ENCODE measurements at places on chromosomes 11 and 22.

DNA sequence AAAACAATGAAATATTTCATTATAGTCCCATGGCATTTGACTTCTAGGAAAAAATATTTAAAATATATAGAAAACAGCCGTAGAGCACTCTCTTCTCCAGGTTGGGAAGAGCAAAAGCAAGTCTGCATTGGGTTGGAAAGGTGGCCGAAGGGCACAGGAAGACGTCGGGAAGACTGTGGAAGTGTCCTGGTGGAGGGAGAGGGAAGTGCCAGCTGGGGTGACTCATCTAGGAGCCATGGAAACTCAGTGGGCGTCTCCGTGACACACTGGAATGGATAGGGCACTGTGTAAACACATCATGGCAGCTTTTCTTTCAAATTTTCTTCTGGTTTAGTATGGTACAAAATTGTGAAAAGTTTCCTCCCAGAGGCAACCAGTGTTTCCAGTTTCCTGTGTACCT lies 12.7 kb downstream of the GTPBP1 start:
- peak; percentile 82 for DNase-seq

GRCh38 chr22:24046024-24046423 lies 34.9 kb downstream of the CABIN1 start:
- no peak for DNase-seq

- no peak for DNase-seq
Measured at GRCh38 chr11:65330544-65330943, 3.1 kb upstream of the DPF2 start.

DNA sequence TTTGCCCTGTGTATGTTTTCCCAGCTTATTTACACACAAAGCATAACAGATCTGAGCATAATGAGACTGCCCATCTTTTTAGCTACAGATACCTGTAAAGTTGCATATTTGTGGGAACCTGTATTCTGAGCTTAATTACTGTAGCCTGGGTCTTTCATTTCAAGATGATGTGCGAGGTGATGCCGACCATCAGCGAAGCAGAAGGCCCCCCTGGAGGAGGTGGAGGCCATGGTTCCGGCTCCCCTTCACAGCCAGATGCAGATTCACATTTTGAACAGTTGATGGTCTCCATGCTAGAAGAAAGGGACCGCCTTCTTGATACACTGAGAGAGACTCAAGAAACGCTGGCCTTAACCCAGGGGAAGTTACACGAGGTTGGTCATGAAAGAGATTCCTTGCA lies 1.5 kb downstream of the PPFIA1 start:
- DNase-seq, result no peak

- DNase-seq, result no peak
Measured at GRCh38 chr22:29871684-29872083, 11.3 kb upstream of the MTMR3 start.

GRCh38 chr11:36399236-36399635 lies 103.1 kb downstream of the PRR5L start:
- no peak for DNase-seq

DNA sequence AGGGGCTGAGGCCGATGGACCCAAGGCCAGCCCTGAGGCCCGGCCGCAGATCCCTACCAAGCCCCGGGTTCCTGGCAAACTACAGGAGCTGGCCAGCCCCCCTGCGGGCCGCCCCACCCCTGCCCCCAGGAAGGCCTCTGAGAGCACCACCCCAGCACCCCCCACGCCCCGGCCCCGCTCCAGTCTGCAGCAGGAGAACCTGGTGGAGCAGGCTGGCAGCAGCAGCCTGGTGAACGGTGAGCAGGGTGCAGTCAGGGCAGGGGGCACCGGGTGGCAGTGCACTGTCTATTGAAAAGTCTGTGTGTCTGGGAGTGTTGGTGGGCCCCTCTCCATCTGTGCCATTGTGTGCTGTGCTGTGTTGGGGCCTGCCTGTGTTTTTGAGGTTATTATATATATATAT lies 16.1 kb downstream of the MICALL1 start:
- DNase-seq, result peak; percentile 72

DNA sequence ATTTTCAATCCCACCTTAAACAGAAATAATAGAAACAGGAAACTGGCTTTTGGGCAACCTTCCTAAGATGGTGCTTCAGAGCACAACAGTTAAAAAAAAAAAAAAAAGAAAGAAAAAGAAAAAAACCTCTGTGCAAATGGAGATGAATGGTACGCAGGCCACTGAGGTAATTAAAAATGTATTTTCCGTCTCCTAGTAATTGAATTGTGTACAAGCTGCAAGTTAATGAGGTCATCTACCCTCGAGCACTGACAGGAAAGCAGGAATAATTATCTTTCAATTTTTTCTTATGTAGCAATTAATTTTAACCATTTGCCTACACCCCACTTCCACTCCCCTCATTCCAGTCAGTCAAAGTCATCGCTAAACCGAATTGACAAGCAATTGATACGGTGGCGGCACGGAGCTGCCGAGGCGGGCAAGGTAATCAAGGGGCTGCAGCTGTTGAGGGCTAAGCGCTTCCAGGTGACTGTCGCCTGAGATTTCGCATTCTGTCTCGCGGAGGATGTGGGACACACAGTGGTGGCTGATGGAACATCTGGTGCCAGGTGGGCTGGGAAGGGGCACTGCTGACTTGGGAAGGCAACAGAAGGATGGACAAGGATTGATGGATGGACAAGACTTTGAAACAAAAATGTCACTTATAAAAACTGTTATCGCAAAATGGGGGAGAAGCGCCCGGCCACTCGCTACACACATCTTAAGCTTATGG lies 109.4 kb downstream of the RCN1 start:
- DNase-seq, result peak; percentile 24

DNA sequence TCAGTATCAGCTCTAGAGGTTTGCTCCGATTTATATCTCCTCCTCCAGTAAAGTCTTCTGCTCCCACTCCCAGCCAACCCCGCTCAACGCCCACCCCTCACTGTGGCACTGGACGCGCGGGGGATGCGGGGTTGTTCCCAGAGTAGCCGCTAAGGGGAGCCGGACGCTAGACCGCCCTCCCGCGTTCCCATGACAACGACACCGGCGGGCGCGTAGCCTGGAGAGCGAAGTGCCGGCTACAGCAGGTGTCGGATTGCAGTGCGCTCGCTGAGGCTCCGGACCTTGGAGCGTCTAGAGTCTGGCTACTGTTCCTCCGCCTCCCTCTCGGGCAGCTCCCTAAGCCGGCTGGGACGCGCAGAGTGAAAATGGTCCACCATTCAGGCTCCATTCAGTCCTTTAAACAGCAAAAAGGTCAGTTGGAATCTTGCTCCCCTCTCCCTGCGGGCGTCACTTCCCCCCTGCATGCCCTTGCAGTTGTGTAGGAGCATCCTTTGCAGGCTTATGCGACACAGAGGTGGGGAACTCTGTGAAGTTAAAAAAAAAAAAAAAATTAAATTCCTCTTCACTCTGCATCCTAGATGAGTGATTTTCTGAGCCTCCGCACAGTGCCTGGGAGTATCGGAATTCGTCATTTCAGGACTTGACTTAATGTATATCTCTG lies at the start of gene ANO3:
TSS of gene ANO3 (plus strand) at position 220 of the 661 bp plus-strand sequence. CDS start at position 366, 146 bp downstream.
- peak; percentile 79 for DNase-seq

- DNase-seq, result no peak
Measured at GRCh38 chr11:76918941-76919386, 58.2 kb downstream of the ACER3 start.

Measured in upper lobe of left lung (tissue), 6 donors.